Germinal center (tissue), 1 donor: ENCODE measurements at places on chromosomes 3 and 15.

- no peak for DNase-seq
Measured at GRCh38 chr3:8764528-8764927, 4.9 kb downstream of the OXTR start.

DNA sequence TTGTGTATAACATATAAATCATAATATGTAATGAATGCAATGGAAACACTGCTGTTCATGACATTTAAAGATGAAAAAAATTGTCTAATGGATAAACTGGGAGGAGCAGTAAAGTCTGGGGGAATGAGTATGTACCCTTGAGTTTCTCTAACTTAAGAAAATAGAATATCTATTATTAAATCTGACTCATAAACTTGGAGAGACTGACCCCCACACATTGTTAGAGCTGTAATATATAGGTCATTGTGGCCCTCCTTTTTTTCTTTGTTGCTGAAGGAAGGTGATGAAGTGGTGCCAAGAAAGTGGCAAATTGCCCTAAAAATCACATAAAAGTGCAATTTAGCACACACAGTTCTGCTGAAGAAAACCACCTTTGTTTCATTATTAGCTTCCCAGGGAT lies 389.8 kb upstream of the RARB start:
- no peak for DNase-seq

- DNase-seq = no peak
Measured at GRCh38 chr3:153315781-153316180, 153.8 kb downstream of the RAP2B start.

- no peak for DNase-seq
Measured at GRCh38 chr3:142492184-142492583, 44.3 kb upstream of the XRN1 start.

- no peak for DNase-seq
Measured at GRCh38 chr3:65712140-65712539, 326.6 kb downstream of the MAGI1 start.

- no peak for DNase-seq
Measured at GRCh38 chr15:67678993-67679392, 136.5 kb downstream of the MAP2K5 start.

GRCh38 chr3:179321668-179322285 lies 1.1 kb upstream of the ZNF639 start:
- peak; percentile 32 for DNase-seq
